ENCODE measurements at places on chromosomes 4 and X. TPM values are rescaled to one million over a fixed set of nuclear protein-coding genes. Genes with fewer than 3 reads are reported as not detected.

The NLGN4X gene
- total RNA-seq: 86.8 TPM

The S100P gene
- 0.43 TPM for total RNA-seq

The ASMT gene
- total RNA-seq: 2.4 TPM

The C4orf51 gene
- total RNA-seq: not detected

The BTC gene
- total RNA-seq: 0.23 TPM

The NCAPG gene
- total RNA-seq: 40.9 TPM

The LCORL gene
- total RNA-seq: 28.7 TPM

The SYNPO2 gene
- total RNA-seq: 3.4 TPM

The PHKA1 gene
- 7.5 TPM for total RNA-seq

The TMSB15C gene
- total RNA-seq: 3.9 TPM

The HSFX3 gene
- total RNA-seq: not detected

The NRK gene
- total RNA-seq: 15.0 TPM

The ACE2 gene
- total RNA-seq: 0.10 TPM

The FAM47E gene
- 0.66 TPM for total RNA-seq

The GYG2 gene
- total RNA-seq: 63.8 TPM

The WDR17 gene
- total RNA-seq: 4.3 TPM

The L1CAM gene
- 27.6 TPM for total RNA-seq

The FGF5 gene
- total RNA-seq: not detected

The CCDC160 gene
- 2.7 TPM for total RNA-seq

The PAGE4 gene
- total RNA-seq: not detected

The APLN gene
- 0.16 TPM for total RNA-seq

The VAMP7 gene
- 32.5 TPM for total RNA-seq

The SOD3 gene
- 11.8 TPM for total RNA-seq

The ADRA2C gene
- total RNA-seq: 16.3 TPM

The NXF2 gene
- total RNA-seq: not detected

The CT55 gene
- not detected for total RNA-seq

The PRDM5 gene
- 40.4 TPM for total RNA-seq

The PRRG3 gene
- total RNA-seq: 10.6 TPM

The CNGA1 gene
- 3.3 TPM for total RNA-seq

The TEX13C gene
- 0.07 TPM for total RNA-seq

The LDOC1 gene
- 12.4 TPM for total RNA-seq

The ARMCX4 gene
- total RNA-seq: 13.3 TPM

The IL2 gene
- not detected for total RNA-seq

The GAGE13 gene
- total RNA-seq: not detected

The CFP gene
- 2.2 TPM for total RNA-seq

The FAM236D gene
- total RNA-seq: not detected

The PAQR3 gene
- total RNA-seq: 37.3 TPM

The CLTRN gene
- total RNA-seq: 1.7 TPM

The MAGED4 gene
- 22.2 TPM for total RNA-seq

The SNCA gene
- 13.0 TPM for total RNA-seq

The GAB3 gene
- 0.50 TPM for total RNA-seq

The PDE6B gene
- 3.1 TPM for total RNA-seq

The RGS12 gene
- 19.0 TPM for total RNA-seq

The MAGEC2 gene
- not detected for total RNA-seq

The CHIC1 gene
- 18.3 TPM for total RNA-seq

The DIPK2B gene
- not detected for total RNA-seq

The EREG gene
- total RNA-seq: 4.2 TPM

The FBXO8 gene
- total RNA-seq: 7.9 TPM

The NPY1R gene
- 7.4 TPM for total RNA-seq

The AMTN gene
- not detected for total RNA-seq

The BTK gene
- 0.31 TPM for total RNA-seq

The SH3TC1 gene
- 0.07 TPM for total RNA-seq

The MAPK10 gene
- total RNA-seq: 10.3 TPM

The RAB40AL gene
- total RNA-seq: 1.6 TPM

The BMP3 gene
- total RNA-seq: 0.10 TPM

The LRBA gene
- total RNA-seq: 126 TPM

The ITGB1BP2 gene
- 3.2 TPM for total RNA-seq

The GAGE12F gene
- total RNA-seq: not detected

The CACNA1F gene
- total RNA-seq: 0.90 TPM

Data from GM23338 (cell line).